Foreskin keratinocyte (primary cell): ENCODE measurements at places on chromosomes 2 and 18.
A peak's percentile ranks its signal among the peaks of the same experiment; 100 is the strongest.

DNA sequence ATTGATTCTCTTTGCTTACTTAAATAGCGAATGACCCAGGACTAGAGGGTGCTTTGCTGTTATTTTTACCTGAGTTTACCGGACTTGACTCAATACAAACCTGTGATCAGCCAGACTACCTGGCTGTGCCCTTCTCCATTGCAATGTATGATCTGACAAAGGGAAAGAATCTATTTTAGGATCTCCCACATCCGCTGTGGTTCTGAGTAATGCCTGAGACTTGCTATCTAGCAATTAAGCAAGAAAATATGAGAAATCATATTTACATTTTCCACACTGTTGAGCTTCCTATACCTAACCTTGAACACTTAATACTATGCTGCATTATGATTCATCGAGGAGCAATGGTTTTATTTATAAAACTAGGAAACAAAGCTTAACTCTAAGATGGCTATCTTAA, 215.2 kb downstream of the RAD51AP2 start:
- DNase-seq, result peak; percentile 98

DNA sequence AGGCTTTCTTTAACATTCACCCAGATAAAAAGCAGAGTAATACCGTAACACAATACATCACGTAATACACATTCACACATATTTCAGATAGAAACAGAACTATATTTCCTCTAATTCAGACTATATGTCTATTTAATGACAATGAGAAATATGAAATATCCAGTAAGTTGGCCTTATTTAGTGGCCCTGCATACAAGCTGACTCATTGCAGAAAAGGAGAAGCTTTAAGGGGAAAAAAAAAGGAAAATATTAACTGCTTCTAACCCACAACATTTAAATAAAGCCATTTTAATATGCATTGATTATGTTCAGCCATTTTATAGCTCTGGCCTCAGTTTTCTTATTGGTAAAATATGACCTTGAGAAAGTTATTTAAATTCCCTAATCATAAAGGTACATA, 94.8 kb downstream of the PPP1R1C start:
- DNase-seq, result no peak

DNA sequence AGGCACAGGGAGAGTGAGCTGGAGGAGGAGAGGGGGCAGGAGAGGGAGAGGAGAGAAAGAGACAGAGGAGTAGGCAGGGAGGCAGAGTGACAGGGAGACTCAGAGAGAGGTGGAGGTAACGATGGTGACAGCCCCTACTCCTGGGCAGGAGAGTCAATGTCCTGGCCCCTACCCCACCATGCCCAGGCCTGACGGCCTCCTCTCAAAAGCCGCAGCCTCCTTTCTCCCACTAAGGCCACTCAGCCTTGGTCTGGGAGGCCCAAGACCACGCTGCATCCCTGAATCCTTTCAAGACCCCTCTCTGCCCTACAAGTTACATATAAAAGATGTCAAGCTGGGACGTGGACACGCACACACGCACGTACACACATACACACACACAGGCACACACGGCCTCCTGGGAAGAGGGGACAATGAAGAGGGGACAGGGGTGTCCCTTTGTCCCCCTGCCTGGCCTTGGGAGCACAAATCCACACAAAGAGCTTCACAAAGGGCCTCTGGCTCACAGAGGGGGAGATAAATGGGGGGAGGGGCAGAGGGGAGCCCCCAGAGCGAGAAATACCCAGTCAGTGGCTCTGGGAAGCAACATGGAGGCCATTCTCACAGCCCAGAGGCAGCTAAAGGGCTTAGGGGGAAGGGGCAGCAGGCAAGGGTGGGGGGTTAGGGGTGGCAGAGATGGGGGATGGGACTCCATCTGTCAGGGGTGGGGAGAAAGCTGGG, 19.5 kb upstream of the TNS1 start:
- DNase-seq, result no peak

GRCh38 chr2:105358593-105358992, 21.3 kb downstream of the C2orf49 start:
- DNase-seq, result no peak

GRCh38 chr2:236171181-236171679, 3.0 kb upstream of the GBX2 start:
- DNase-seq, result no peak

DNA sequence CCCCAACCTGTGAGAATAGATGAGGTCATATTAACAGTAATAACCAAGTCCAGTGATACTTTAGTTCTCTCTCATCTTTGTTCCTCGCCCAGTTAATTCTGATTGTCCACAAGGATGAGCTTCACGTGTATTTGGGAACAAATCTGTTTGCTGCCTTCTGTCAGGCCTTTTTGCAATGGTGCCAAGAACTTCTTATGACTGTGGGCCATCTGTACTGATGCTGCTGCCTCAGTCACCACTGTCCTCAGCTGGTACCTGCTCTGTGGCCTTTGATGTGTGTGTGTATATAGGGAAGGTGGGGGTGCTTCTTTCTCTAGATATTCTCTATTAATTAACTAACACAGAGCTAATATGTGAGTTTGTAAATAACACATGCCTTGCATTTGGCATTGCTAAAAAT, 392.9 kb downstream of the TGIF1 start:
- DNase-seq, result no peak

GRCh38 chr2:10935366-10935918, 23.7 kb downstream of the KCNF1 start:
- no peak for DNase-seq

- DNase-seq, result no peak
Measured at GRCh38 chr2:46119453-46119852, 177.8 kb upstream of the EPAS1 start.

GRCh38 chr2:176471949-176472348, 202.7 kb downstream of the MTX2 start:
- DNase-seq, result no peak

GRCh38 chr2:71154798-71155197, 24.4 kb downstream of the MPHOSPH10 start:
- no peak for DNase-seq

DNA sequence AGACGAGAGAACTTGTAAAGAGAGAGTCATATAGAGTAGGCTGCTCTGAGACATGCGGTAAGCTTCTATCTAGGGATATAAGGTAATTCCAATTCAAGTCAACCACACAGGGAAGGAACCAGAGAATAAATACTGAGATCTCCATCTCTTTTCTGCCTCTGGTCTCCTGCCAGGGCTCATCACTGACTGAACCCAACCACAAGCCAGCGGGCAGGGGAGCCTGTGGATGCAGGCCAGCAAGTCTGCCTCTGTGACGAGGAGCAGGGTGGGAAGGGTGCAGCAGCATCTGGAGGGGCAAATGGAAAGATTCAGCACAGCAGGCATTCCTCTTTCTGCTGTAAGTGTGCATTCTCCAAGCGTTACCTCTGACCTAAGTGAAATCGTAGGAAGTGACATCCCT, 82.2 kb downstream of the ICOS start:
- no peak for DNase-seq

DNA sequence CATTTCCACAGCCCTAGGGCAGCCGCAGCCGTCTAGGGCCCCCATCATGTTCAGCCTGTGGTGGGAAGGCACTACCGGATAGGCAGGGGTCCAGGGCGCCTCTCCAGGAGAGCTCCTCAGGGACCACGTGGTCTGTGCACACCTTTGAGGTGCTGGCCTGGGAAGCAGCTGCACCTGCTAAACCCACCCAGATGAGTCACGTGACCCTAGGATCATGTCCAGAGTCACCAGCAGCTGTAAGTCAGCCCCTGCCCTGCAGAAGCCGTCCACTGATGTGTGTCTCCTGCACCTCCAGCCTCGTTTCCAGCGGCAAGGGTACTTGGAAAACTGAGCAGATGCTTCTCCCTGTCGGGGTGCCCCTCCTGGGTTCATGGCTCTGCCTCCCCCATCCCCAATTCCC, 682.6 kb upstream of the SALL3 start:
- no peak for DNase-seq

DNA sequence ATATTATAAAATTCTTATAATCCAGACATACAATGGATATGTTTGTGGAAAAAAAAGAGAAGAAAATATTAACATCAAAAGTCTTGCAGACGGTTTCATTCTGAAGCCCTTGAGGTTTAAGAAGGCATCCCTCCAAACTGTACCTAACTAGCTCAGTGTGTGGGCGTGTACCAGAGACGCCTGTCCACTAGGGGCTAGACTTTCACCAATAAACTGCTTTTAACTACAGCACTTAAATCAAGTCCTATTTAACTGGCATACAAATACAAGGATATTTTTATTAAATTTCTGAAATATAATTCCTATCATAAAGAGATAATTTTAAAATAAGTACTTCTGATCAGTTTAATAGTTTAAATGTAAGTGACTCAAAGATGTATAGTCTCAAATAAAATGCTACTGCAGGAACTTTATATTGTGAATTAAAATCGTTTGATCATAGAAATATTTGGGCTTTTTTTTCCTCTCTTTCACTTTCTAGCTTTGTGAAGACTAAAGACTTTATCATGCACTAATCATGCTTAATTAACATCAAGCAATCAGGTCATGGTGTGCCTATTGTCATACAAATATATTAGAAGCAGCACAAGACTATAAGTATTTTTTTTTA, 437.7 kb downstream of the SATB2 start:
- DNase-seq, result no peak

- no peak for DNase-seq
Measured at GRCh38 chr2:204743393-204743960, 198.2 kb downstream of the PARD3B start.

- DNase-seq, result no peak
Measured at GRCh38 chr2:241120440-241120839, 18.4 kb upstream of the MTERF4 start.

DNA sequence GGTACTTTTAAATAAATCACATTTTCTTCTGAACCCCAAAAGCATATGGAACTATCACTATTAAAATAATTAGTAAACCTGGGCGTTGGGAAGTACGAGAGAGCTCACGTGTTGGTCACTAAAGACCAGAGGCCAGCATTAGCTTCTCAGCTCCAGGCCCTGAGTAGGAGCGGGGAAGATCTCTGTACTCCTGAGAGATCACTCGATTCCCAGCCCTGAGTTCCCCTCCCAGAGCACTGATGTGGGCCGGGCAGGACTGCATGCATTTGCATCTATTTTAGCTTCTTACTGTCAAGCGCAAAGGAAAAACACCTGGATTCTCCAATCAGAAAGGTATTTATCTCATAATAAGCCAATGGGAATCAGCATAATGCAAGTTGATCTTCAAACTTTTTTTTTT, 6.2 kb downstream of the PXDN start:
- DNase-seq, result no peak

GRCh38 chr2:20467789-20468548, 21.1 kb downstream of the RHOB start:
- DNase-seq, result no peak

DNA sequence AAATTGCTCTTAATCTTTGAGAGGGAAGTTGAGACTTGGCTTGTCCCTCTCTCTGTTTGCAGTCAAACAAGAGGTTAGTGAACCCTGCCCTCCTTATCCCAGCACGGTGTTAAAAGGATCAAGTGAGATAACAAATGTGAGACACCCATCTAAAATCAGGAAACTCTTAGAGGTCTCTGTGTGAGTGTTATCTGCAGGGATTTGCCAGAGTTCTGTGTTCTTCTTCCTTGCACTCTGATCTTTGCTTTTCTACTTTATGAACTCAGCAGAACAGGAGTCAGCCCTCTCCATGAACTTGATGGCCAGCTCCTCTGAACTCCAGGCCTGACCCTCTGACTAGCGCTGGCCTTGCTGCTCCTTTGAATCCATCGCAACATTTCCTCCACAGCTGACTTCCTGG, 123.8 kb downstream of the NCKAP5 start:
- no peak for DNase-seq

- no peak for DNase-seq
Measured at GRCh38 chr18:54147439-54147838, 77.0 kb downstream of the MBD2 start.

- DNase-seq, result no peak
Measured at GRCh38 chr2:171521361-171522051, 768 bp upstream of the CYBRD1 start.

- no peak for DNase-seq
Measured at GRCh38 chr2:126719833-126720351, 63.9 kb downstream of the GYPC start.

DNA sequence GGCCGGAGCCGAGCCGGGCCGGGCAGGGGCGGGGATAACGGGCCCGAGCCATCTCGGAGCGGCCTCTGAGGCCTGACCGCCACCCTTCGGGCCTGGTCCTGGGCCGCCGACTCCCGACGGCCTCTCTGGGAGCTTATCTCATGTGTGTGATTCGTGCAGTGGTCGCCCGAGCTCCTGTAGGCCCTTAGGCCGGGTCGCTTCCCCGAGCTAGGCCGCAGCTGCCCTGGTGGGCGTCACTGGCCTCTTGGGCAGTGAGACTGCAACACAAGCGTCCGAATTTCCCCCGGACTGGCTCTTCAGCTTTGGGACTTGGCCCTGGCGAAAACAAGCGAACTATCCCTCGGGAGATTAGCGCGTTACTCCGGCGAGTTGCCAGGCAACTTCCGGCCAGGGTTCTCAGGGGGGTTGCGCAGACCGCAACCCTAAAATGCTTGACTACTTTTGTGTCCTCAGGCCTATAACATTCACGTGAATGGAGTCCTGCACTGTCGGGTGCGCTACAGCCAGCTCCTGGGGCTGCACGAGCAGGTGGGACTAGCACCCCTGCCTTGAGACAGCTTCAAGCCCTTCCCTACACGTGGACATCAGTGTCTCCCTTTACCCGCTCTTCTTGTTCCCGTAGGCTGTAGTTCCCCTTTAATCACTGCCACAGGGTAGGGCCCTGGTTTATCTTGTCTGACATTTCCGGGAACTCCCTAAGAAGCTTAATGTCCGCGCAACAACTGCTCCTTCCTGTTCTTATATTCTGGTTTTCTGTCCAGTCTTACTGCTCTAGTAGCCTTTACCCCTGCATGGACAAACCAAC, 602 bp downstream of the SNX17 start:
- DNase-seq, result no peak

GRCh38 chr2:114714313-114714712, 271.9 kb downstream of the DPP10 start:
- DNase-seq, result no peak

GRCh38 chr2:12728221-12728777, 11.6 kb downstream of the TRIB2 start:
- no peak for DNase-seq

DNA sequence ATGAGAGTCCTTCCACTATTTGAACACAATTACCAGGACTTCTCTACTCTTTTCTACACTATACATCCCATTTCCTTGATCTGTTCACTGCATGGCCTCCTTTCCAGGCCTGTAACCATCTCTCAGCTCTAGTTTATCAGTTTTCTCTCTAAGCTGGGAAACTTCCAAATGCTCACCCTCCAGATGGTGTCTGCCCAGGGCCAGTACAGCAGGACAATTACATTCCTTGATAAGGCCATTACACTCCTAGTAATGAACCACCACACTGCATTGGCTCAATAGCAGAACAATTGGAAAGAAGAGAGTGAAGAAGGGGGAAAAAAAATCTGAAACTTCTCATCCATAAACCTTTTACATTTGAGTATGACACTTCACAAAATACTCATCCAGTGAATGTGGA, 359.1 kb downstream of the ALK start:
- no peak for DNase-seq

DNA sequence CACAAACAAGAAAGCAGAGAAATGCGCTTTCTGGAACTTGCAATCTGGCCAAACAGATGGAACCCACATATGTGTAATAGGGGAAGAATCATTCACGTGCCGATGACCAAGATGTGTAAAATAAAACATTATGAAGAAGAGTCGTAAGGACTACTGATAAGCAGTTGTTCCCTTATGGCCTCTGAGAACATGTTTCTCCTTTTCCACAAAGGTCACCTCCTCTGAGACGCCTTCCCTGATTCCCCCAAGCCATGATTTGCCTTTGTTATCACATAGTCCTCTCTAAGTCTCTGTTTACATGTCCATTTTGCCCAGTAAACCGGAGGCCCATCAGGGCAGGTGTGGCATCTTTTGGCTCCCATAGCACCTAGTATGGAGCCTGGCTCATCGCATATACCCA, 8.0 kb downstream of the OTOF start:
- no peak for DNase-seq

GRCh38 chr2:219537657-219538488, 5.7 kb downstream of the CHPF start:
- DNase-seq, result peak; percentile 31
